Right lung (tissue), 10 donors: ENCODE measurements at places on chromosomes 13 and 19. TPM values are rescaled to one million over a fixed set of nuclear protein-coding genes. Genes with fewer than 3 reads are reported as not detected.

The HIPK4 gene
- polyA plus RNA-seq, result 0.09 TPM

The ATP12A gene
- 0.04 TPM for polyA plus RNA-seq

The ADAT3 gene
- 1.4 TPM for polyA plus RNA-seq

The VPS36 gene
- polyA plus RNA-seq, result 70.9 TPM

- peak; percentile 88 for DNase-seq
Observed at GRCh38 chr13:86020351-86021002, 221.3 kb upstream of the SLITRK6 start.

DNA sequence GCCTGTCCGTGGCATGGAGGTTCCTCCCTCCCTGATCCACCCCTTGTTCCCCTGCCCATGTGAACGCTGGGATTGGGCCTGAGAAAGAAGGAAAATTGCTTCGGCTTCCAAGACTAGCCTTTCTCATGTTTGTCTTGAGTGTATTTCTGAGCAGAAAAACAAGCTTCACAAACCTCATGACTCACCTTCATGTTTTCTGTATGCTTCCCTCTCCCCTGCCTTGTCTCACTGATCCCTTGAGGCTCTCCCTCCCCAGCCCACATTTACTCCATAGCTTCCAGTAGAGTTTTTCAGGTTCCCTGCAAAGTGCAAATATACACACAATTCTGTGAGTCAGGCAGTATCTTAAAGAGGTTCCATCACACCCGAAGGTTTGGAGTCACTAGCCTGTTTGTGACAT, 572.4 kb downstream of the UQCRFS1 start:
- no peak for DNase-seq
